Erythroblast (primary cell): ENCODE measurements at places on chromosomes 16 and 17.
A peak's percentile ranks its signal among the peaks of the same experiment; 100 is the strongest.

- DNase-seq: no peak
Measured at GRCh38 chr16:71565812-71566700, 10.8 kb downstream of the TAT start.

GRCh38 chr17:19338031-19338990 is 24.2 kb downstream of the B9D1 start:
- peak; percentile 79 for DNase-seq

DNA sequence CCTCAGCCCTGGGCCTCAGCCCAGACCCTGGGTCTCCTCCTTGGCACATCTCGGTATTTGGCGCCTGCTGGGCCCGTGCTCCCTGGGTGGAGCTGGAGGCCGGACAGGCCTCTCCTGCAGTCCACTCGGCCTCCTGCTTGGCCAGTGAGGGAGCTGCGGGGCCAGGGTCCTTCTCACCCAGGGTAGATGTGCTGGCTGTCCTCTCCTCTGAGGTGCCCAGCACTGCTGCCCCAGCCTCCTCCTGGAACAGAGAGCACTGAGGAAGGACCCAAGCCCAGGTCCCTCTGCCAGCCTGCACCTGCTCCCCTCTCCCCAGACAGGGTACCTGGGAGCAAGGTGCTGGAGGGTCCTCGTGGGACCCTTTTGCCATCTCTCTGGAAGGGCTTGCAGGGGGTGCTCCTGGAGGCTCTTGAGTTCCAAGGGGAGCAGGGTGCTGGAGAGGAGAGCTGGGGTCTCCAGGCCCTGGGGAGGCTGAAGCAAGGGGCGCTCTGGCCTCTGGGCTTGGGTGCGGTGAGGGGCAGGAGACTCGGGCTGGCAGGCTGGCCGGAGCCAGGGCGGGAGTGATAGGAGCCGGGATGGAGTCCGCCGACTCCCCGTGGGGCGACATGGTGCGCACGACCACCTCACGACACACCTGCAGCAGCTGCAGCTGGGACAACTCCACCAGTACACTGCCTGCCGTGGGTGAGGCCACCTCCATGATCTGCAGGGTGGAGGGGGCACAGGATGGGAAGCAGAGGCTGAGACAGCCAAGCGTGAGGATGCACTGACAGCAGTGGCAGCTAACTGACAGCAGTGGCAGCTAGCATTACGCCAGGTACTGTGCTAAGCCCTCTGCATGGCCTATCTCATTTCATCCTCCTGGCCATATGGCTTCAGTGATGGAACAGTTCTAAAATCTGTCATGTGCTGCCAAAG is 17.8 kb downstream of the TSPOAP1 start:
- no peak for DNase-seq

DNA sequence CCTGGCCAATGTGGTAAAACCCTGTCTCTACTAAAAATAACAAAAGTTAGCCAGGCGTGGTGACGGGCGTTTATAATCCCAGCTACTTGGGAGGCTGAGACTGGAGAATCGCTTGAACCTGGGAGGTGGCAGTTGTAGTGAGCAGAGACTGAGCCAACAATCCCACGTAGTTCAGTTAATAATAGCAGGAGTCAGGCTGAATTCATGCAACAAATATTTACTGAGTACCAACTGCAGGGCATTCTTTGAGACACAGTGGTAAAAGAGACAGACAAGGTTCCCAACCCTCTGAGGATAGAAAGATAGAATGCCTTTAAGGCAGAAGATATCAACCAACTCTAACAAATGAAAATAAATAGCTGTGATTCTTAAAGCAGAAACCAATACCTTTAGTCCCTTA is 39.1 kb downstream of the SPOP start:
- no peak for DNase-seq

- DNase-seq: no peak
Measured at GRCh38 chr17:17161759-17162158, 44.4 kb downstream of the PLD6 start.

DNA sequence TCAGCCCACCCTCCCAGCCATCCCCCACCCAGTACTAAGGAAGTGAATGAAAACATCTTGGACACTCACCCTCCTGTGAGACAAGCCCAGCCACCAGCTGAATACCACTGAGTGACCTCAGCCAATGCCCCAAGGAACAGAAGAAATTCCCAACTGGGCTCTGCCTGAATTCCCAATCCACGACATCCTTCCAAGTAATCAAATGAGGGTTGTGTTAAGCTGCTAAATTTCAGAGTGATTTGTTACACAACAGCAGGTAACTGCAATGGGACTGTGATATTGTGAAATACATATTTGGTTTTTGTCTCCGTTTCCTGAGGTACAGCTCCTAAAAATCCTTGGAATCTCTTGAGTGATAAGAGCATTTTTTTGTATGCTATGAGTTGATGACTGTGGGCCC is 578.7 kb upstream of the CDH11 start:
- no peak for DNase-seq

DNA sequence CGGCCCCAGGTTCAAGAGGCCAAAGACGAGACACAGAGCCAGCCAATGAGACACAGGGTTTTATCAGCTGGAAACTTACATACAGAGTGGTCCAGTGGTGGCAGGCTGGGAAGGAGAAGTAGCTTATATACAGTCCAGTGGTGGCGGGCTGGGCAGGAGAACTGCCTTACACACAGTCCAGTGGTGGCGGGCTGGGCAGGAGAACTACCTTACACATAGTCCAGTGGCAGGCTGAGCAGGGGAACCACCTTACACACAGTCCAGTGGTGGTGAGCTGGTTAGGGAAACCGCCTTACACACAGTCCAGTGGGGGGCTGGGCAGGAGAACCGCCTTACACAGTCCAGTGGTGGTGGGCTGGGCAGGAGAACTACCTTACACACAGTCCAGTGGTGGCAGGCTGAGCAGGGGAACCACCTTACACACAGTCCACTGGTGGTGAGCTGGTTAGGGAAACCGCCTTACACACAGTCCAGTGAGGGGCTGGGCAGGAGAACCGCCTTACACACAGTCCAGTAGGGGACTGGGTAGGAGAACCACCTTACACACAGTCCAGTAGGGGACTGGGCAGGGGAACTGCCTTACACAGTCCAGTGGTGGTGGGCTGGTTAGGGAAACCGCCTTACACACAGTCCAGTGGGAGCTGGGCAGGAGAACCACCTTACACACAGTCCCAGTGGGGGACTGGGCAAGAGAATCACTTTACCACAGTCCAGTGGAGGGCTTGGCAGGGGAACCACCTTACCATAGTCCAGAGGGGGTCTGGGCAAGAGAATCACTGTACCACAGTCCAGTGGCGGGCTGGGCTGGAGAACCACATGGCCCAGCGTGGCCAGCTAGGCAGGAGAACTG is 90.9 kb downstream of the GAS7 start:
- no peak for DNase-seq

GRCh38 chr17:418421-418751 is 65.8 kb upstream of the RPH3AL start:
- DNase-seq: no peak

DNA sequence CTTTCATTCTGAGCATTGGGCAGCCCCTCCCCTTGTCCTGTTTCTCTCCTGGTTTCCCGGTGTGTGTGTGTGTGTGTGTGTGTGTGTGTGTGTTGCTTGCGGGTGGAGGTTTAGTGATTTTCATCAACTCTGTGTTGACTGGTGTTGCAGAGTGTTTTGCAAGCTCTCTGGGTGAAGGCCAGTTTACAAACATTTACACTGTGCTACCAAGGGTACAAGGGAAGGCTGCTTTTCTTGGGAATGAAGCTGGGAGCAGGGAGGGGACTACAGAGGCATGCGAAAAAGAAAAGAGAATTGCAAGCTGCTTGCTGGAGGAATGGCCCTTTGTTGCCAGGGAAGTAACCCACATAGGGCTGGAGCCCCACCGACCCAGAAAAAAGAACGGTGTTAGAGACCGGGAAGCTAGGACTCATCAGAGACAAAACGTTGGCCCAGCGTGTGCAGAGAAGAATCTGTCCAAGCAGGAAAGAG is 29.6 kb downstream of the HS3ST3B1 start:
- no peak for DNase-seq

DNA sequence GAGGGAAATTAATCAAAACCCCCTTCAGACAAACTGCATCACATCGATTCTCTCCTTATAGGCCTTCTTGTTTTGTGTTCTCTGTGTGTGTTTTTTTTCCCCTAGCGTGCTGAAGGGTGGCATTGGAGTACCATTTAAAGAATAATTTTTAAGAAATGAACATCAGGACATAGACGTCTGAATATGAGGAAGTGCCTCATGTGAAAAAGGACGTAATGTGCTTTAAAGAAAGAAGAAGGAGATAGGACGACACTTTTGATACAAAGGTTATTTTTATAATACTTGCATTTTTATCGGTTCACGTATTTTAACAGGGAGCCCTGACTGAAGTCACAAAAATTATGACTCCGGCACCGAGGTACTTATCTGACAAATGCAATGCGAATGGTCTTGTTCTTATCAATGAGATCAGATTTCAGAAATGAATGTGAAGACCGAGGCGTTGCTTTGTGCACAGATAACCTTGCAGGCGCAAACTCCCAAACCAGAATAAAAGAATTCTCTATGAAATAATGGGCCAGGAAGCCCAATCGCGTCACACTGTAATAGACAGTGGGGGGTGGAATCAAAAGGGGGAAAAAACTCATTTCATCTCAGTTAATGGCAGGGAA is 606.3 kb downstream of the MAF start:
- no peak for DNase-seq

GRCh38 chr17:82065193-82065637 is 389 bp downstream of the DUS1L start:
- peak; percentile 77 for DNase-seq

DNA sequence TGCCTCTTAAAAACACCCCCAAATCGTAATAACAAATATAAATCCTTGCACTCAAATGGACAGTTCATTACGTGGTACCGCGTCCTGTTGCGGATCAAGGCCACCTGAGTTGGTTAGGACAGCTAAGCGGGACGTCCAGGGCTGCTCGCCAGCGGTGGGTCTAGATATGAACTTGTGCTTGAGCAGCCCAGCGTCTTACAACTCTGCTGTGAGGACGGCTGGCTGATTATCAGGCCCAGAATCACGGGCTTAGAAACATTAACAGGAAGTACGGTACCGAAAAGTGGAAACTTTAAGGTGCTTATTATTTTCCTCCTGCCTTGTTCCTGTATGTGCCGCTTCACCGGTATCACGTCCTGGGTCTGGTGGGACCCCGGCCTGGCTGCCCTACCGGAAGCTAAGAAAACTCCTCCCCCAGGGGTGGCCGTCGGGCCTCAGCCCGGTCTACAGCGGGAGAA is 832 bp upstream of the SRRM2 start:
- DNase-seq: no peak

GRCh38 chr17:47280072-47280811 is 26.6 kb downstream of the ITGB3 start:
- no peak for DNase-seq

DNA sequence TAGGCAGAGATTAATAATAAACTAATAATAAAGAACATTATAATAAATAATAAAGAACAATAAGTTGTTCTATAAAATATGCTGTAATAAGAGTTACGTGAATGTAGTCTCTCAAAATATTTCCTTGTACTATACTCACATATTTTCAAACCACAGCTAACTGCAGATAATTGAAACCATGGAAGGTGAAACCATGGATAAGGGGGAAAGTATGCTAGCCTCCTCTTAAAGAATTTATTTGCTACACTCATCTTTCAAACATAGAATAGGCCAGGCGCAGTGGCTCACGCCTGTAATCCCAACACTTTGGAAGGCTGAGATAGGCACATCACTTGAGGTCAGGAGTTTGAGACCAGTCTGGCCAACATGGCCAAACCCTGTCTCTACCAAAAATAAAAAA is 18.5 kb downstream of the CYTH1 start:
- DNase-seq: no peak

- no peak for DNase-seq
Measured at GRCh38 chr17:47281216-47281615, 27.6 kb downstream of the ITGB3 start.

- no peak for DNase-seq
Measured at GRCh38 chr16:56860226-56861020, 4.6 kb upstream of the SLC12A3 start.

GRCh38 chr16:50509521-50510341 is 38.5 kb upstream of the NKD1 start:
- DNase-seq: peak; percentile 67

DNA sequence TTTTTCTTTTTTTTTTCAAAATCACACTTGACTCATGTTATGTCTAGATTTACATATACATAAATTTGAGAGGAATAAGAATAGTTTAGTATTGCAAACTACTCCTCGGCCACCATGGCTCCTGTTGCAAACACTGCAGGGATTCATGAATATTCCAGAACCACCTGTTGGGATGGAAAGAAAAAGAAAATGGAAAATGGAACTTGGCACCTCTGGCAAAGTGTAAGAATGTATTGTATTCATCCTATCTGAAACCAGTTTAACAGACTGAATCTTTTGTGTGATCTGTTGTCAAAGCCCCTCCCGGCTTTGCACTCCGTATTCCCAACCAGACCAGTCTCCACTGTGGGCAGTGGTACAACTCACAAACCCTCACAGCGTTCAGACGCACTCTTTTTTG is 124.4 kb downstream of the SPECC1 start:
- DNase-seq: no peak

DNA sequence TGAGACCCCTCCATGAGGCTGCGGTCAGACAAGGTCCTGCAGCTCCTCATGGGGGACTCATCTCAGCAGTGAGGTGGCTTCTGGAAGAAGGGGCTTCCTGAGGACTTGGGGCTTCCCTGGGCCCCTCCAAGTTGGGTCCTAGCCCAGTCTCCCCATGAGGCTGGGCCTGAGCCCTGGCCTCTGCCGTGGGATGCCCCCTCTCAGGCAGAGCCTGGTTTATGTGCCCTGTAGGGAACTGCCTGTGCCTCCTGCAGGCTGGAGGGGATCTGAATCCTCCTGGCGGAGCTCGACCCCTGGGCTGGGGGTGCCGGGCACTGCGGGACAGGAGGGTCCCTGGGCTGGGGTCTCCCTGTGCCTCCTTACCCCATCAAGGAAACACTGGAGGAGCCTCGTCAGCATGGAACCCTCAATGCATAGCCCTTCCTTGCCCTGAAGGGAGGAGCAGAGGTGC is 45.8 kb downstream of the TNFRSF13B start:
- DNase-seq: no peak

GRCh38 chr16:4795181-4795827 is at the start of gene SMIM22:
TSS of gene SMIM22 (plus strand) at chr16:4795369. CDS start at chr16:4795735, 366 bp downstream.
- no peak for DNase-seq

DNA sequence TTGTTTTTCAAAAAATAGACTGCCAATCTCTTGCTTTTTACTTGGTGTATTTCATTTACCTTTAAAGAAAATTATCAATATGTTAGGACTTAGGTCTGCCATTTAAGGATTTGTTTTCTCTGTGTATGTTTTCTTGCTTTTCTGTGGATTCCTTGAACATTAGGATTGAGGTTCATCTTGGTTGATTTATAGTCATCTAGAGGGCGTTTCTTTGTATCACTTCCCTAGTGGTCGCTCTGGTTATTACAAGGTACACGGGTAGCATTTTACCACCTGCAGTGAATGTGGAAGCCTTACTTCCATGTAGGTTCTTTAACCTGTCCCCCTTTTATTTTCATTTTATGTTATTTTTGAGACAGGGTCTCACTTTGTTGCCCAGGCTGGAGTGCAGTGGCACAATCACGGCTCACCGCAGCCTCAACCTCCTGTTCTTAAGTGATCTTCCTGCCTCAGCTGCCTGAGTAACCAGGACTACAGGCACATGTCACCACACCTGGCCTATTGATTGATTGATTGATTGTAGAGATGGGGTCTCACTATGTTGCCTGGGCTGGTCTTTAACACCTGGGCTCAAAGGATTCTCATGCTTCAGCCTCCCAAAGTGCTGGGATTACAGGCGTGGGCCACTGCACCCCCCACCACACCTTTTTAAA is 35.2 kb upstream of the CBX4 start:
- DNase-seq: peak; percentile 19
